Kidney epithelial cell (primary cell): ENCODE measurements at places on chromosomes 11 and 22.

GRCh38 chr11:134592391-134592990 lies 180.4 kb upstream of the B3GAT1 start:
- no peak for DNase-seq

DNA sequence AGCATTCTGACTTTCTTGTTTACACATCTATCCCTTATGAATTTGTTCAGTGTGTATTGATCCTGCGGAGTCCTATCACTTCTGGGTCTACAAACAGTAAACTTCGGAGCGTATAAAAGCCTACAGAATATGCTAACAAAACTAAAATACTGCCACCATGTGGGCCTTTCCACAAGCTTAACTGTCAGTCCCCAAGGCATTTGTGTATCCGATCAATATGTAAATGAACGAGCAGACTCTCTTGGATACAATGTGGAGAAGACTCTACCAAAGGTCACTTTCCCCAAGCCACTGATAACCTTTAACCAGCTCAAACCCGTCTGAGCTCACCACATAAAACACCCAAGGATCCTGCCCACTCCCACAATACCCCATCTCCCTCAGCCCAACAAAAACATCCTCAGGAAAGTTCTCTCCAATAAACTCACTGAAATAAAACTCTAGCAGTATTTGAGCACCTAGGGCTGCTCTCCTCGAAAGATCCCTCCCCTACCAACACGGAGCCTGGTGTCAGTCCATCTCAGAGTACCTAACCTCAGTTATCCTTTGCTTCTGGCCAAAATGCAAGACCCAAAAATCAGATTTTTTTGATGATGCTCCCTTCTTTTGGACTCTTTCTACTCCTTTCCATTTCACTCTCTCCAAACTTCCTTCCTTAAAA lies 17.8 kb downstream of the ADA2 start:
- no peak for DNase-seq

- DNase-seq, result peak; percentile 99
Observed at GRCh38 chr22:27238935-27239510, 562.5 kb downstream of the MN1 start.

DNA sequence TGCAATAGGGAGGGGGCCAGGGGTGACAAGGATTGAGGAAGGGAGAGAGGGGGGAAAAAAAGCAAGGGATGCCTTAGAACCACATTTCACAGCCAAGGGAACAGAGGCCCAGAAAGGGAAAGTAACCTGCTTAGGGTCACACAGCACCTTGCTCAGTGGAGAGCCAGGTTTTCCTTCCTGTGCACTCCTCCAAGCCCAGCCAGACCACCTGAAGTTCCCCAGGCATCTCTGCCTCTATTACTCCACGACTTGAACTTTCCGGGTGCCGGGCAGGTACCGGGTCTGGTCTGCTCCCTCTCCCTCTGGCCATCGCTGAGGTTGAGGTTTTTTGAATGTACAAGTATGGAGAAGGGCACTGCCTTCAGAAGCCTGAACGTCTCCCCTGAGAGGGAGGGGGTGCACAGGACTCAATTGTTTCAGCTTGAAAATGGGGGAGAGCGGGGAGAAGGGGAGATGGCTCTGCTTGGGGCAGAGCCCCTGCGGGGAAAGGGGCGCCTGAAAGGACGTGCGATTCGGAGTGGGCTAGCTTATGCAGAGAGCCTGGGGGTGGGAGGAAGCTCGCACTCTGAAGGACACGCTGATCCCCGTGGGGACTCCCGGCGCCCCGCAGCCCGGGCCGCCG lies 516 bp upstream of the SERPINH1 start:
- DNase-seq, result no peak

GRCh38 chr11:106344394-106344793 lies 266.9 kb downstream of the AASDHPPT start:
- DNase-seq, result no peak

- no peak for DNase-seq
Observed at GRCh38 chr11:131671734-131672133, 301.3 kb downstream of the NTM start.

GRCh38 chr11:3126901-3127691 lies 38.0 kb downstream of the OSBPL5 start:
- DNase-seq, result no peak

GRCh38 chr22:30396871-30397655 lies at the start of gene SEC14L2:
TSS of gene SEC14L2 (plus strand) at chr22:30397018. CDS start at chr22:30397117, 99 bp downstream.
- no peak for DNase-seq

GRCh38 chr22:49628391-49629260 lies 199.0 kb downstream of the BRD1 start:
- DNase-seq, result no peak

GRCh38 chr11:83793310-83793709 lies 507.1 kb upstream of the CCDC90B start:
- no peak for DNase-seq

DNA sequence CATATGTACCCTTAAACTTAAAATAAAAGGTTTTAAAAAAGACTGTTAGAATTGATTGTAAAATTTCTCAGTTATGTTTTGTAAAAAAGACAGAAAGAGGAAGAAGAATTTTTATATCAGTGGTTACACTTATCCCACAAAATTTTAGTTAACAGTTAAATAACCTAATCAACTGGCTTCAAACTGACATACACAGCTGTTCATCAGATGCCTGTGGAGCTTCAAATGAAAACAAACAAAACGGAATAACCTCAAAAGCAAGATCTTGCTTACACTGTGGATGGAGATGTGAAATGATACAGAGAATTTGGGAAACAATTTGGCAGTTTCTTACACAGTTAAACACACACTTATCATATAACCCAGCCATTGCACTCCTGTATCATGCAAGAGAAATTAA lies 521.0 kb downstream of the ETS1 start:
- no peak for DNase-seq

DNA sequence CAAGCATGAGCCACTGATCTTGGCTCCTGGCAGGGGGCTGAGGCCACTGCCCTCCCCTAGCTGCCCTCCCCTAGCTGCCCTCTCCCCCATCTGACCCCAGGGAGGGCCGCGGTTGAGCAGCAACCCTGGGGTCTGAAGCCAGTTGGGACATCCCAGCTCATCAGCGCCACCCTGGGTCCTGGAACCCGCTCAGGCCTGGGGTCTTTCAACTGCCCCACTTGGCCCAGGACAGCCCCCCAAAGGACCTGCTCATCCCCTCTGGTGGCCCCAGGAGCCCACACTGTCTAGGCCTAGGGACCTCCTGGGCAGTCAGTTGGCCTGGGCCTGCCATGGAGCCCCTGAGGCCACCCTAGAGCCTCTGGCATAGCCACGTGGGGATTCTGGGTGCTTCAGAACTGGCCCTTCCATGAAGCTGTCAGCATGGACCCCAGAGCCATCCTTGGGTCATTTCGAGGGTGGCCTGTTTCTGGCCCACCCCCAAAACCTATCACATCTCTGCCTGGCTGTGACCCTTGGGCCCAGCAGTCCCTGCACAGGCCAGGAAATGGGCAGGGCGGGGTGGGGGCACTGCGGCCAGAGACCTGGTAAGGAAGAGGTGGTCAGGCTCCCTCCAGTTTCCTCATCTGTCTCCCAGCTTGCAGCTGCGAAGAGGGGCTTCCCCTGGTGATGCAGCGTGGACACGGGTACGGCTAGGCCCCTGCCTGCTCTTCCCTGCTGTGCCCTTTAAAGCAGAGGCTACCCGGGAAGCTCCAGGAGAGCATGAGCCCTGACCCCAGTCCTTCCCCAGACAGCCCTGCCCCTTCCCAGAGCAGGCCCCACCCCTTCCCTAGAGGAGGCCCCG lies 37.9 kb downstream of the MUC2 start:
- no peak for DNase-seq

- DNase-seq, result peak; percentile 71
Observed at GRCh38 chr11:102762361-102762767, 18.1 kb downstream of the MMP10 start.

DNA sequence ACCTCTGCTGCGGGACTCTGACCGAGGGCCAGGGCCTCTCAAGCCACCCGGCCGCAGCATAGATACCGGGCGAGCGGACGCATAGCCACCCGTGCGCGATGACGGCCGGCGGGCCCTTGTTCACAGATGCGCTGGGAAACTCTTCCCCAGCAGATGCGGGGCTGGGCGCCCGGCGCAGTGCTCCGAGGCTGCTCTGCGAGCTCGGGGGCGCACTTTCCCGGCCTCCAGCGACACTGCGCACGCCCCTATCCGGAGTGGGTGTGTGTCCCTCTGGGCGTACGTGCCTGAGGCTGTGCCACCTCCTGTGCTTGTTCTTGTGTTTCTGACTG lies 104.7 kb upstream of the E2F8 start:
- DNase-seq, result no peak

DNA sequence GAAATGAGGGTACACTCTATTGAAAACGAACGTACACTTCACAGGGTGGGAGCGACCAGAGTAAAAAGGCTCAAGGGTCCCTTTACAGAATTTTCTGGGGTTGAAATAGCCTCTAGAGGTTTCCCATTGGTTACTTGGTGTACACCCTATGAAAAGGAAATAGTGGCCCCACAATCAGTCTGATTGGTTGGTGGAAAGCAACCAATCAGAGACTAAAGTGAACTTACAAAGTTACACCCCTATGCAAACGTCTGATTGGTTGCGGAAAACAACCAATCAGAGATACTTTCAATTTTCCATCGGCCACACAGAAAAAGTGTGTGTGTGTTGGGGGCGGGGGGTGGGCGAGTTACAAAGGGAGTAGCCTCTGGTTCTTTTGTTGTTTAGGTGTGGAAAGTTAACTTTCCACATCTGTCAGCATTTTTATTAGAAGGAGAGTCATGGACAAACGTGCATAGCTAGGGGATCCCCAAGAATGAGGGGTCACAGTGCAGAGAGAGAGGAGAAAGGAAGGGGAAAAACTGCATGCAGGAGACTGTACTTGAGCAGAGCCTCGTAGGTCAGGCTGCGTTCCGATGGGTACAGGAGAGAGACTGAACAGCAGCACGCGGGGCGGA lies 1152.1 kb downstream of the TBC1D22A start:
- DNase-seq, result no peak

GRCh38 chr11:70415642-70416395 lies 17.5 kb downstream of the CTTN start:
- DNase-seq, result no peak

- DNase-seq, result peak; percentile 86
Observed at GRCh38 chr11:90468923-90469322, 246.1 kb upstream of the CHORDC1 start.

GRCh38 chr11:8715501-8715900 lies 32.9 kb downstream of the RPL27A start:
- no peak for DNase-seq

DNA sequence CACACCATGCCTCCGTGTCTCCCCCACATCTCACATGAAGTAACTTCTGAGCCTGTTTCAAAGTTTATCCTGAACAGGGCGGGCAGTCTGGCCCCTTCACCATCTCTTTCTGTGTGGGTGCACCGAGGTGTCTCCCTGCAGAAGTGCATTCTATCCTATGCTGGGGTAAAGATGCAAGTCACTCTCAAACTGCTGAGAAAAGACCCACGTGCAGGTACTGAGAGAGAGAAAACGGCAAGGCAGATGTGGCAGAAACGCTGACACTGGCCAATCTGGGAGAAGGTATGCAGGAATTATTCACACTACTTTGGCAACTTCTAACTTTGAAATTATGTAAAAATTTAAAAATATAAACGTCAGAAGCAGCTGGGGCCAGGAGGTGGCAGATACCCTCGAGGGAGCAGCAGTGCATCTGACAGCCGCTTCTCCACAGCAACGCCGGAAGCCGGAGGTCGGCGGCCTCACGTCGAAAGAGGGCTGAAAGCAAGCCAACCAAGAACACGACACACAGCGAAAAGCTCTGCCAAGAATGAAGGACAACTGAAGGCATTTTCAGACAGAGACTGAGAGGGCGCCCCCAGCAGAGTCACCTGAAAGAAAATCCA lies 34.2 kb upstream of the MOB2 start:
- no peak for DNase-seq

- no peak for DNase-seq
Observed at GRCh38 chr22:26702906-26703830, 45.8 kb downstream of the MIAT start.

- DNase-seq, result peak; percentile 71
Observed at GRCh38 chr11:696955-697491, 1.4 kb downstream of the TMEM80 start.

GRCh38 chr11:82045748-82046457 lies 687.8 kb downstream of the FAM181B start:
- DNase-seq, result no peak

- no peak for DNase-seq
Observed at GRCh38 chr11:31060880-31061279, 308.7 kb downstream of the DCDC1 start.

DNA sequence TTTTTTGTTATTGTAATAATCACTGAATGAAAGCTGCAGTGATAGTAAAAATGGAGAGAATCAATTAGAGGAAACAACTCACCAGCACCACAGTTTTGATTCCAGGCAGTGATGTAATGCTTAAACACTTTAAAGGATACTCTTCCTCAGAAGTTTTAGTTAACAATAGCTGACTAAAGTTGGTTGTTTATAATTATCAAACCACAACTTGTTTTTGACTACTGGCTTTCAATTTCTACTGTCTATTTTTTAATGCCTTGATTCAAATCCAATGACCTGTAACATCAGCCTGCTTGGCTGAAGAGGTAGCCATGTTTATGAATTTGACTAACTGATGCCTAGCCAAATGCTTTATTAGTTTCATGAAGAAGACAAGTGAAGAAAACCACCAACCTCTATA lies 18.2 kb upstream of the CASP12 start:
- no peak for DNase-seq

DNA sequence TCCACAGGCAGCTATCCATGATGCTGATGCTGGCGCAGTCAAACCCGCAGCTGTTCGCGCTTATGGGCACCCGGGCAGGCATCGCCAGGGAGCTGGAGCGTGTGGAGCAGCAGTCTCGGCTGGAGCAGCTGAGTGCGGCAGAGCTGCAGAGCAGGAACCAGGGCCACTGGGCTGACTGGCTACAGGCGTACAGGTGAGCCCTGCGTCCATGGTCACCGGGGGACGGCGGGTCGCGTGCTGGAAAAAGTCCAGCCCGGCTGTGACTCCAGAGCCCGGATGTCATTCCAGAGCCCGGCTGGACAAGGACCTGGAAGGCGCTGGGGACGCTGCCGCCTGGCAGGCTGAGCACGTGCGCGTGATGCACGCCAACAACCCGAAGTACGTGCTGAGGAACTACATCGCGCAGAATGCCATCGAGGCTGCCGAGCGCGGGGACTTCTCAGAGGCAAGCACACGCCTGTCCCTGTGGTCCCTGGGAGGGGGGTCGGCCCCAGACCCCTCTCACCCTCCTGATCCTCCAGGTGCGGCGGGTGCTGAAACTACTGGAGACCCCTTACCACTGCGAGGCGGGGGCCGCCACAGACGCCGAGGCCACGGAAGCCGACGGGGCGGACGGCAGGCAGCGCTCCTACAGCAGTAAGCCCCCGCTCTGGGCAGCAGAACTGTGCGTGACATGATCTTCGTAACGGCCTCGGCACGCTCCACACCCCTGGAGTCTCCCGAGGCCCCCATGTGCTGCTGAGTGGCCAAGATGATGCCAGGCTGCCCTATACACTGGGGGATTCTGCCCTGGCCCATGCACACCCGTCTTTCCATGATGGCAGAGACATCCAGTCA lies 16.1 kb downstream of the SELENOO start:
- DNase-seq, result no peak

GRCh38 chr11:8312986-8313385 lies 49.3 kb upstream of the LMO1 start:
- DNase-seq, result no peak

DNA sequence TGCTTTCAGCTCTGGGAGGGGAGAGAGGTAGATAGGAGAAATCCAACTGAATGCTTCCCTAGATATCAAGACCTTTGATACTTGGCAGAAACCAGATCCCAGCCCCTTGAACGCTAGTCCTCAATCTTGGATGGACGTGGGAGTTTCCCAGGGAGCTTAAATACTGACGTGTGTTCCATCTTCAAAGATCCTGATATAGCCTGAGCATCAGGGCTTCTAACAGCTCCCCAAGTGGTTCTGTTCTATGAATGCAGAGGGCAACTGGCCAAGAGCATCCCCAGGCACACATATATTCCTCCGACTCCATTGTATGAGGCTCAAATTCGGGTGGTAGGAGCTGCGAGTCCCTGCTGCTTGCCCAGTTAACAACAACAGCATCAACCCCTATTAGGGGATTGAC lies 8.7 kb upstream of the ACCS start:
- no peak for DNase-seq
